ENCODE measurements at places on chromosomes 2 and 18.

DNA sequence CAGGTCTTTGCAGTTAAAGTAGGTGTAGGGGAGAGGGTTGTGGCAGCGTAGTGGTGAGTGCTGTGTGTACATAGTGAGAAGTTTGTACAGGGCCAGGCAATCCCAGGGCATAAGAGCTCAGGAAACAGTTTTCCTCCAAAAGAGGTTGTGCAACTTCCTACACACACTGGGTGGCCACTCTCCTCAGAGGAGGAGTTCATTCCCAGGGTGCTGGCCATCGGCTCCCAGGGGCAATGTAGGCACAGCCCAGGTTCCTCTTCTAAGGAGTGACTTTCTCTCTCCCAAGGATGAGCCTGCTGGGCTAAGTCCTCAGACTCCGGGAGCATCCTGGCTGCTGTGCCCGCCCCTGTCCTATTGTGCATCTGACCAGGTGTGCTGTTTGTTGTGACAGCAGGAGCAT lies 3.0 kb downstream of the ACOXL start:
- H3K36me3 ChIP-seq = peaks cover 14% of the 10 kb centered on the region
- H3K4me3 ChIP-seq = no peak overlapping the region
- no peaks in the 10 kb centered on the region for H3K4me1 ChIP-seq
- H3K27me3 ChIP-seq = peaks cover 73% of the 10 kb centered on the region
- no peak for DNase-seq

GRCh38 chr2:207226243-207226642 lies 60.5 kb upstream of the KLF7 start:
- no peak for DNase-seq
- peaks cover 2% of the 10 kb centered on the region for H3K27me3 ChIP-seq
- no peaks in the 10 kb centered on the region for H3K36me3 ChIP-seq
- peaks cover 65% of the 10 kb centered on the region for H3K4me1 ChIP-seq

GRCh38 chr2:66439812-66440542 lies 5.1 kb downstream of the MEIS1 start:
- peaks cover 31% of the 10 kb centered on the region for H3K27me3 ChIP-seq
- H3K27ac ChIP-seq = peak overlapping the region; percentile 96

DNA sequence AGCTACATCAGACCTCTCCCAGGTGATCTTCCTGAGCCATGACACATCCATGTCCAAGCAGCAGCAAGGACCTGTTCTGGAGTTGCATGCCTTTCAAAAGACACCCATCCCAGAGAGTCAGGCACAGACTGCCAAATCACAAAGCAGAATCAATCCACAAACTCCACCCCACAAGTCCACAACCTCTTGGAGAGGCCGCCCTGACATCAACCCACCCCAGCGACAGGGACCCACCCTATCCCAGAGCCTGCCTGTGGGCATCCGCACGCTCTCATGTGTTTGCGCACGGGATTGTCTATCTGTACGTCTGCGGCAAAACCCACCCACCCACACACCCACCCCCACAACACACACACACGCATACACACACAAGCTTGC lies 11.9 kb downstream of the SMAD7 start:
- peaks cover 100% of the 10 kb centered on the region for H3K4me1 ChIP-seq
- H3K36me3 ChIP-seq = peaks cover 54% of the 10 kb centered on the region
- peak overlapping the region; percentile 84 for H3K4me3 ChIP-seq
- H3K27me3 ChIP-seq = peaks cover 15% of the 10 kb centered on the region

DNA sequence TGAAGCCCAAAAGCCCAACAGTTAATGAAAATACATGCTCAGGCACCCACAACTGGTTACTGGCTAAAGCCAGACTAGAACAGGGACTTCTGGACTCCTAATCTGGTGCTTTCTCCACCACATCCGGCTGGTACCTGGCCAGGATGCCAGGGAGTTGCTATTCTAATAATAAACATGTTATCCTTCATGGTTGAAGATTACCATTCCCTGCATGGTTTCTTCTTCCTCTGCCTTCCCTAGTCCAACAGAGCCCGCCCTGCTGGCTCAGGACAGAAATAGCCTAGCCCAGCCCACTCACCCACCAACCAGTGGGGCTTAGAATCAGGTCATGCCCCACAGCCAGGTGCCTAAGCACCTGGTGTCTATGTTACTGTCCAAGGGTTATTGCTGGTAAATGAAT lies 184.2 kb downstream of the TMEM247 start:
- H3K4me1 ChIP-seq = peaks cover 33% of the 10 kb centered on the region
- no peak overlapping the region for H3K4me3 ChIP-seq
- H3K27me3 ChIP-seq = no peaks in the 10 kb centered on the region
- no peak overlapping the region for H3K27ac ChIP-seq
- H3K36me3 ChIP-seq = 0 out of 2 replicates have a peak, but pooled peaks cover 5% of the 10 kb centered on the region

- no peaks in the 10 kb centered on the region for H3K36me3 ChIP-seq
- DNase-seq = no peak
- H3K27me3 ChIP-seq = peaks cover 7% of the 10 kb centered on the region
- H3K27ac ChIP-seq = no peak overlapping the region
- H3K4me3 ChIP-seq = no peak overlapping the region
- peaks cover 26% of the 10 kb centered on the region for H3K4me1 ChIP-seq
Measured at GRCh38 chr2:133591164-133591563, 22.9 kb upstream of the NCKAP5 start.

DNA sequence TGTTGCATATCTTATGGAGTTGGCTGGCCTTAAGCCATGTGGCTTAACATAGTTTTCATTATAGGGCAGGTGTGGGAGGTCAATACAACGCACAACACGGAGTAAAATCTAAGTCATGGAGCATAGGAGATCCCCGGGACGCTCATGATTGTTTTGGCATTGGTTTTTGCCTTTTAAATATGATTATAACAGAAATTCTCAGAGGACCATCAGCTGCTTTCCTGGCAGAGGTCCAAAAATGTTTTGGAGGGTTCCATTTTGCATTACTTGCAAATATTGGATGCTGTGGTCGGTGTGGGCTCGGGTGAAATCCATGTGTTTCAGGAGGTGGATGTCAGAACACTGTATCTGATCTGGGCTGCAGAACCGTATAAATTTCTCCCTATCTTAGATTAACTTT lies 3.4 kb downstream of the NCOA1 start:
- H3K36me3 ChIP-seq = no peaks in the 10 kb centered on the region
- no peak for DNase-seq
- no peak overlapping the region for H3K4me3 ChIP-seq
- H3K4me1 ChIP-seq = peaks cover 32% of the 10 kb centered on the region
- no peak overlapping the region for H3K27ac ChIP-seq

DNA sequence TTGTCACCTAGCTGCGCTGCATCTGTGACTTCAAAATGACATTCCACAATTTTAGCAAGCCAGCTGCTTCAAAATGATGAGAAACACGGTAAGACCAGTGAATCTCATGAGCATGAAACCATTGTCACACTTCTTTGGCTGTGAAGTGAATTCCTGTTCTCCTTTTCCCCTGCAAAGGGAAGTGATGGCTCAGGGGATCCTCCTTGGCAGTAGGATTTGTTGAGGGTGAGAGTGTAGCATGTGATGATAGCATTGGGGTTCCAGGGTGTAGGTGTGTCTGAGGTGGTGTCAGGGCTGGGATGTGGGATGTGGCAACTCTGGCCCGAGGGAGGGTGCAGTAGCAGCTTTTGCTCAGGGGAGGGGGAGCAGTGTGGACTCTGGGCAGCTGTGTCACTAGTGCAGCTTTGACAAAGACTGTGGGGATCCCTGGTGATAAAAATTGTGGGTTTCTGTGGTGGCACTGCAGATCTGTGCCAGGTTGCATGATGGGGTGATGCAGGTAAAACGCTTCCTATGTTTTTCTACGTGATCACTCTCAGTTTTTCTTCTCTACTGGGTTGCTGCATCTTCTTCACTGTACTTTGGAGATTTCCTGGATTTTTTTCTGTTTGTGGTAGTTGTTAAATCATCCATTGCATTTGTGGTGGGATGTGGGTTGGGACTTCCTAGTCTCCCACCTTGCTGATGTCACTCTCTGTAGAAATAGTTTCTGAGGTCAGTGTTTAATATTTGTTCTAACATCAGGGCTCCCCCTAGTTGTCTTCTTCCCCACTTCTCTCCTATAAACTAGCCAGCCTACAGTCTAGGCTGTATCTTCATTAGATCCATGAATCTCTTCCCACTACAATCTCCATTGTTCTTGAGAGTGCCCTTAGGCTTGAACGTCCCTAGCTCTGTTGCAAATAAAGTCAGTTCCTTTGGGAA lies 107.0 kb downstream of the ACTR3 start:
- peaks cover 8% of the 10 kb centered on the region for H3K27me3 ChIP-seq
- H3K27ac ChIP-seq = peak overlapping the region; percentile 39
- no peak for DNase-seq
- no peak overlapping the region for H3K4me3 ChIP-seq
- no peaks in the 10 kb centered on the region for H3K36me3 ChIP-seq

DNA sequence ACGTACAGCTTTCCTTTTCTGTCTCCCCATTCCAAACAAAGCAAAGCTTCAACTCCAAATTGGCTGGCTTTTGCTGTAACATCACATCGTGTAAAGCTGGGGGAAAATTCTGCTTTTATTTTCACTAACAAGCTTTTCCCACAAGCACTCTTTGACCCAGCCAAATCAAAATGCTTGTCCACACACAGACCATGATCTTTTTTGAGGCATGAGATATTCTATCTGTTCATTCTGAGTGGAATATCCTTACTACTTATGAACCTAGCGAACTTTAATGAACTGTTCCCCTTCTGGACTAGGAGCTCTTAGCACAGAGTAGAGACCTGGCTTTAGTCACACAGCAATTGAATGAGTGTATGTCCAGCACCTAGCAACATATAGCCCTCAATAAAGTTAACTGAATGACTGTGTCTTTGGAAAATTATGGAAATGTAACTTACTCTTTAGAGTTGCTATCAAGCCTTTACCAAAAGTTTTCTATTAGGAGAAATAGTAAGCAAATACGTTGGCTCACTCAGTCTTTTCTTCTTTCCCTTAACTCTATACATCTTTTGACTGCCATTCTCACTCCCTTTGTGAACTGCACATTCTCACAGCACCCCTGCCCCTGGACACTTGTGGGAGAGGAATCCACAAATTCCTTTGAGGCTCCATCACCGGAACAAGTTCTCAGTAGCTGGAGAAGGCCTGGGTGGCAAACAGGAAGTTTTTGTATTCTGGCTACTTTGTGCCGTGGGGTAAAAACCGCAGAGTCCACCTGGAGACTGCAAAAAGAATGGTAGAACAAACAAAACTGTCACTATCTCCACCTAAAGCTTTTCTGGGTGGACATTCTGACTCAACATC lies 1.3 kb upstream of the UBE2E3 start:
- peaks cover 3% of the 10 kb centered on the region for H3K27me3 ChIP-seq
- peaks cover 37% of the 10 kb centered on the region for H3K4me1 ChIP-seq
- H3K36me3 ChIP-seq = peaks cover 31% of the 10 kb centered on the region
- H3K27ac ChIP-seq = peak overlapping the region; percentile 89
- DNase-seq = peak; percentile 74
- H3K4me3 ChIP-seq = peak overlapping the region; percentile 85

- no peaks in the 10 kb centered on the region for H3K36me3 ChIP-seq
- no peak for DNase-seq
- no peak overlapping the region for H3K4me3 ChIP-seq
Measured at GRCh38 chr2:71997843-71998242, 149.8 kb downstream of the CYP26B1 start.

DNA sequence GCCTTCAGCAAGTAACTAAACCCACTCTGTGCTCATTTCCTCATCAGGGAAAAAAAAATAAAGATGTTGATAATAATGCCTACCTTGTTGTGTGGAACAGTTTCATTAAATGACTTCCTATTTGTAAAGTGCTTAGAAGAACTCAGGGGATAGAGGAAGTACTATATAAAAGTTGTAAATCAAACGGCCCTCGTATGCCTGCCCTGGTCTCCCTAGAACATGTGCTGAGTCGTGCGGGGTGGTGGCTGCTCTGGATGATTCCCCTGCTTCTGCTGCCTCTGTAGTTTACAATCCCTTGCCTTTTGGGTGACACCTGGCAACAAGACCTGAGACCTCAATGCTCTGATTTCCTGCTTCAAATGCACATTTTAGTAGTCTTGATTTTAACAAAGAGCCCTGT lies 170.0 kb downstream of the CERS6 start:
- no peaks in the 10 kb centered on the region for H3K36me3 ChIP-seq
- H3K4me3 ChIP-seq = no peak overlapping the region
- no peak for DNase-seq
- no peaks in the 10 kb centered on the region for H3K4me1 ChIP-seq
- no peak overlapping the region for H3K27ac ChIP-seq
- no peaks in the 10 kb centered on the region for H3K27me3 ChIP-seq

- H3K27ac ChIP-seq = no peak overlapping the region
- peaks cover 17% of the 10 kb centered on the region for H3K4me1 ChIP-seq
- no peak overlapping the region for H3K4me3 ChIP-seq
- H3K27me3 ChIP-seq = peaks cover 13% of the 10 kb centered on the region
- DNase-seq = no peak
- H3K36me3 ChIP-seq = no peaks in the 10 kb centered on the region
Measured at GRCh38 chr2:109247340-109247739, 118.3 kb downstream of the SH3RF3 start.

- no peak for DNase-seq
- H3K36me3 ChIP-seq = no peaks in the 10 kb centered on the region
- no peak overlapping the region for H3K4me3 ChIP-seq
- peaks cover 11% of the 10 kb centered on the region for H3K27me3 ChIP-seq
- H3K27ac ChIP-seq = no peak overlapping the region
- no peaks in the 10 kb centered on the region for H3K4me1 ChIP-seq
Measured at GRCh38 chr2:11945139-11946126, 199.0 kb downstream of the LPIN1 start.

GRCh38 chr2:179764710-179765109 lies 96.7 kb downstream of the ZNF385B start:
- no peak overlapping the region for H3K4me3 ChIP-seq
- no peaks in the 10 kb centered on the region for H3K4me1 ChIP-seq
- H3K27me3 ChIP-seq = peaks cover 6% of the 10 kb centered on the region
- DNase-seq = no peak

- H3K27ac ChIP-seq = peak overlapping the region; percentile 69
- H3K27me3 ChIP-seq = no peaks in the 10 kb centered on the region
- peaks cover 11% of the 10 kb centered on the region for H3K36me3 ChIP-seq
- no peak for DNase-seq
- no peak overlapping the region for H3K4me3 ChIP-seq
- peaks cover 80% of the 10 kb centered on the region for H3K4me1 ChIP-seq
Measured at GRCh38 chr2:120748741-120749140, 13.1 kb downstream of the GLI2 start.

DNA sequence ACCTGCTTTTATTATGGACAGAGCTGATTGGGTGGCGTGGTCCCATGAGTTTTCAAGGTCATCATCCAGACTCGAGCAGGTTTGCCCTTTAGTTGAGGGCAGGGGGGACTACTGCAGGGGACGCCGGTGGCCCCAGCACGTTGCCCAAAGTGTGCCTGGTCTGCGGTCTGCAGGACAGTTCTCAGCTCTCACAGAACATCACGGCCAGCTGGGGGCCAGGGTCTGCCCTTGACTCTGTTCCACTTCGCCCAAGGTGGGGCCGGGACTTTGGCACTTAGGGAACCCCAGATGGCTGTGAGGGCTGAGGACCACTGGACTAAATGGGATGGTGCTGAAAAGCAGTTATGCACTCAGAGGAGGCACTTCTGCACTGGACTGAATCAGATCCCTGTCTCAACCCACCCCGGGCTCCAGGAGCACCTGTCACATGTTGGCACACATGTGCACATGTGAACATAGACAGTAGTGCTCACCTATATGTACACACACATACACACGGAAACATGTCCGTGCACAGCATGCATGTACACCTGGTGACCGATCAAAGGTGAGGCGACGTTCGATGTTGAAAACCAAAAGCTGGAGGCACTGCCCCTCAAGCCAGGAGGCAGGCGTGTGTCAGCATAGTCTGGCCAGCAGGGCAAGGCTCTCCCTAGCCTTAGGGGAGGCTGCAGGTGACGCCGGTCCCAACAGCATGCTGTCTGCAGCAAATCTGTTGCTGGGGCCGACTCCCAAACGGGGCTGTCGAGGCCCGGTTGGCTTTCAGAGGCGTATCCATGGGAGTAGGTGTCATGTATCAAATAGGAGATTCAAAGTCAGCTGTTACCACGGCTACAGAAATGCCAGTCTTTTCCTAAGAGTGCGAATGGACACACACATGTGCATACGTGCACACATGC lies 10.2 kb downstream of the ANO7 start:
- DNase-seq = no peak
- H3K4me3 ChIP-seq = no peak overlapping the region
- no peak overlapping the region for H3K27ac ChIP-seq
- H3K36me3 ChIP-seq = no peaks in the 10 kb centered on the region
- no peaks in the 10 kb centered on the region for H3K4me1 ChIP-seq
- peaks cover 4% of the 10 kb centered on the region for H3K27me3 ChIP-seq

Measured in HFFc6 (cell line).